ENCODE measurements at places on chromosomes 2 and 18.

DNA sequence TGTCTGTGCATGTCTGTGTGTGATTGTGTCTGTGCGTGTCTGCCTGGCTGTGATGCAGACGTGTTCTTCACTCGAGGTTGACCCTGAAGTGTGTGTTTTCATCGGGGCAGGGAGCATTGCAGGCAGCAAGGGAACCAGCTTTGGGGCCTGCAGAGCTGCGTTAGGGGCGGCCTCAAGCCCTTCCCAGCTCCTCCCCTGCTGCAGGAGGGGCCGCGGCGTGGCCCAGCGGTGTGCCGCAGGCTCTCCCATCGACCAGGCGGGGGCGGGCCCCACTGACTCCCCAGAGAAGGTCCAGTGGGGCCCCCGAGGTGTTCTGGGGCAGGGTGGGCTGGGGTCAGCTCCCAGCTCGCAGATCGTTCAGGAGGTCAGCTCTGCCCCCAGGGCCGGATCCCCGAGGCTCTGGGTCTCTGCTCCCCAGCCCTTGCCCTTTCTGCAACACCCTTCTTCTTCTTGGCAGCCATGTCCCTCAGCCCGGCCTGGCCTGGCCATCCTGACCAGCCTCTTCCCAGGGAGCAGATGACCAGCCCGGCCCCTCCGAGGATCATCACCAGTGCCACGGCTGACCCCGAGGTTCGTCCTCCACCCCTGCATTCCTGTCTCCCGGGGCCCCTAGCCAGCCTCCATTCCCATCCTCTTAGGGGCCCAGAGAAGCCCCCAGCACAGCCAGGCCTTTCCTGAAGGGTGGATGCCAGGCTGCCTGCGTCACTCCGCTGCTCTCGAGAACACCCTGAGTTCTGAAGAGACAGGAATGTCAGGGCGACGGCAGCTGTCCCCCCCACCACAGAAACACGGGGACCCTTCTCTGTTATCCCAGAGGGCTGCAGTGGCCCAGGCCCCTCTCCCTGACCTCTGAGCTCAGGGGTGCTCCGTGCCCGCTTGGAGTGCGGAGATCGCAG, 11.1 kb upstream of the KLHL30 start:
- DNase-seq, result no peak

GRCh38 chr2:66317268-66317890, 117.5 kb upstream of the MEIS1 start:
- no peak for DNase-seq

DNA sequence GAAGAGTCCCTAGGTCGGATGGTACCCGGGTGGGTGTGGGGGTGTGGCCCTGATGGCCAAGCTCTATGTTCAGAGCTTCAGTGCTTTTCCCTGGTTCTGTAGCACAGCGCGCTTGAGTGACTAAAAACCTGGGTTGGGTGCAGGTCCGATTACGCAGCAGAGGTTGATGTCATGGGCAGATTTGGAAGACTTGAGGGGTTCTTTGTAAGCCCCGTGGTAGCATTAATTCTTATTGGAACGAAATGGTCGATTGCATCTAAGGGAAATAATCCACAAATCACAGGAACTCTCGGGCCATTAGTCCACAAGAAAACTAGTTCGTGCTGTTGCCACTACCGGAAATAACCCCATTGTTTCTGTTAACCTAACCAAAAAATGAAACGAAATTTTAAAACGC, 9.0 kb downstream of the HOXD8 start:
- DNase-seq, result no peak

GRCh38 chr18:72058851-72059250, 485.3 kb downstream of the CBLN2 start:
- DNase-seq, result no peak

DNA sequence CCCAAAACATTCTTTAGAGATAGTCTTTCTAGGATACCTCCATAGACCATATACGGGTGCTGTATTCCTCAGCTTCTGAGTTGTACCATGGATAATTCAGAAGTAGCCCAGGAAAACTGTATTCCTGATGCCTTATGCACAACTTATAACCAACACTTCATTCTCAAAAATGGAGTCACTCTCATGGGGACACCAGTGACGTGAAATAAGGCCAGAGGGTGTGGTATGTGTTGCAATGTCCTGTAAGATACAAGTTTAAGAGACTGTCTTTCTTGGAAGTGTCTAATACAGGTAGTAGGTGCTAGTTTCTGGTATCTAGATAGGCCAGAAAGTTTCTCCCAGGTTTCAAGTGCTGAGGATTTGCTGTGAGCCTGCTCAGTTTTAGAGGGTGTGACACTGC, 36.1 kb downstream of the COX7A2L start:
- DNase-seq, result no peak
